ENCODE measurements at places on chromosomes 4 and X.

- no peak for DNase-seq
These were observed 343.5 kb downstream of the RAPGEF2 start for GRCh38 chr4:159446266-159446976.

DNA sequence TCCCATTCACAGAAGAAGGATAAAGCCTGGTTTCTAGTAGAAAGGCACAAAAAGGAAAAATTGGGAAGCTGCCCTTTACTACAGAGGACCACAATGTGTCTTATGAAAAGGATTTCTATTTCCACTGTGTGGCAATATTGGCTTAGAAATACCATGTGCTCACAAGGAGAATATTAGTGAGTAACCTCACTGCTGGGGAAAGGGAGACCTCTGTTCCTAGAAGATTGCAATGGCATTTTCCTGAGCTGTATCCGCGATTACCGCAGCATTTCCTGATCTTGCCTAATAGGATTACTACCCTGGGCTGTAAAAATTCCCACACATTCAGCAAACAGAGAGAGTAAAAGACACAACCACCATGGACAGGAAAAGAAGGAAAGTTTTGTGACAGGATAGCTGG lies 308.8 kb upstream of the TECRL start:
- no peak for DNase-seq

GRCh38 chrX:122134291-122134690 lies 1049.8 kb upstream of the GRIA3 start:
- no peak for DNase-seq

DNA sequence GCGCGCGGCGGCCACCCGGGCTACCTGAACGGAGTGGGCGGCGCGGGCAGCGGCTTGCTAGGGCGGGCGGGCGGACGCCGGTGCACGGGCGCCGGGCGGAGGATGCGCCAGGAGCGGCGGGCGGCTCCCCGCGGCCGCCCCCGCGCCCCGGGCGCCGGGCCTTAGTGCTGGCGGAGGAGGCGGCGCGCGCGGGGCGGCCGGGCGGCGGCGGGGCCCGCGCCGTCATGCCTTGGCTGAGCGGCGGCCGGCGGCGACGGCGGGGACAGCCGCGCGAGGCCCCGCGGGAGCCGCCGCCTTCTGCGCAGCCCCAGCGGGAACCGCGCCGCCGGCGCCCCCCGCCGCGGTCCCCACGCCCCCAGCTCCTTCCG lies 48.2 kb downstream of the CLDN34 start:
- no peak for DNase-seq

DNA sequence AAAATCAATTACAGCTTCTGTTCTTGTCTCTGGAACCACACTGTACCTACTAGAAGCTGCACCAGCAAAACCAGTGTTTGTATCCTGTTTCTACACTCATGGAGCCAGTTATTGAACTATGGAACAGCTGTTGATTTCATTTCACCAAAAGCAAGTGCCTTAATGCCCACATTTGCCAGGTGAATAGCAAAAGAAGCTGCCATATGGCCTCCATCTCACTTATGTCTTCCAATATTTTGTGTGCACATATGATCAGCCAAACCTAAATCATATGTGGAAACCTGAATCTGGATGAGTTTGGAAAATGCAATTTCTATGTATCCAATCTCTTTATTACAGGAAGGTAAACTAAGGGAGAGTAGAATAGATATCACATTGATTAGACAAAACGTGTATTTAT lies 415.8 kb upstream of the GRID2 start:
- no peak for DNase-seq

DNA sequence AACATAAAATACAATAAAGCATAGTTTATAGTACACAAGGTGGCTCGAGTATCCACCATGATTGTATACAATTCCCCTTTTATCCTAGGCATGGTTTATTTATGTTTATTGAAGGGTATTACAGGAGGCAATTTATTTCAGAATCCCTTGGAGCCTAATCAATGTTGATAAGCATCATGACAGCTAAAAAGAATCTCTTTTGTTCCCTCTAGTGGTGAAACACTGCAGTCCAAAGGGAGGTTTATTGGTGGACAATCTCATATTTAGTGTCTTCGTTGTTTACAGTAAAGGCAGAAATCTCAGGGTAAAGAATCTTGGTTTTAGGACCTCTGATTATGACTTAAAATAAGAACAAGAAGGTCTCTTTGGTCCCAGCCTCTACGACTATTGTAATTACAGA lies 1712.5 kb downstream of the C4orf33 start:
- peak; percentile 12 for DNase-seq

DNA sequence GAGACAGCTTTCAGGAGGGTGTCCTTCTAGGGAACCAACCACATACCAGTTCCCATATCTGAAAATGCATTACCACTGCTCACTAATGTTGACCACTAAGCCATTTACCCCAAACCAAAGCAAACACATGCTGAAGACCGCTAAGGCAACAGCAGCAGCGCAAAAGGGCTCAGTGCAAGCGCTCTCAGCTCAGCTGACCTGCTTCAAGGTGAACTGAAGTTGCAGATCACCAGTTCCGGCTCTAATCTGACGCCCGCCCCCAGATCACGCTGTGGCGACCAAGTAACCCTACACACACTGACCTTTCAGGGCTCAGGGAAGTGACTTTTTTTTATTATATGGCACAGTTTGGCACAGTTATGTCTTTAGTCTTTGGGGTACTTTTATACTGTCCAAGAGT lies 5.8 kb downstream of the MECP2 start:
- DNase-seq = no peak

DNA sequence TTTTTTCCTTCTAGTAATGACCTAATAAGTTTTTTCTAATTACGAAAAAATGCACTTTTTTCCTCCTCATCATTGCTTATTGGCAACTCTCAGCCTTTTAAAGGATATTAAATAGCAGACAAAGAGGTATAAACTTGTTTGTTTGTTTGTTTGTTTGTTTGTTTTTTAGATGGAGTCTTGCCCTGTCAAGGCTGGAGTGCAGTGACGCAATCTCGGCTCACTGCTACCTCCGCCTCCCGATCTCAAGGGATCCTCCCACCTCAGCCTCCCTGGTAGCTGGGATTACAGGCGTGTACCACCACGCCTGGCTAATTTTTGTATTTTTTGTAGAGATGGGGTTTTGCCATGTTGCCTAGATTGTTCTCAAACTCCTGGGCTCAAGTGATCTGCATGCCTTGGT lies 6.0 kb downstream of the RBM47 start:
- no peak for DNase-seq

DNA sequence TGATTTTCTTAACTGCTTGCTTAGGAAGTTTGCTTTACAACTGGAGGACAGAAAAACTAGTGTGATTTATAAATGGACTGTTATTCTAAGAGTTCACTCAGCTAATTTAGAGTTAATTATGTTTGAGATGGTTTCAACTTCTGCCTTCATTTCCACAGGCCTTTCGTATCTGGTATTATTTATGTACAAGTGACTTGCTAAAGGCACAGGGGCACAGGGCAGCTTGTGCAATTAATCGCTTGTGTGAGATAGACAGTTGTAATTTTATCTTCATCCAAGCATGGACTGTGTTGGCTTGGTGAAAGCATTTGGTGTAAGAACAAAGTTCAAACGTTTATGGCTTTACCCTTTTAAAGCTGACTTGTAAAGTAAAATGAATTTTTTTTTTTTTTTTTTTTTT lies 38.3 kb downstream of the GPAT3 start:
- DNase-seq = no peak

GRCh38 chr4:122830426-122831095 lies 3.9 kb downstream of the FGF2 start:
- no peak for DNase-seq

- DNase-seq = no peak
These were observed 25.5 kb upstream of the FGF5 start for GRCh38 chr4:80240976-80241375.

DNA sequence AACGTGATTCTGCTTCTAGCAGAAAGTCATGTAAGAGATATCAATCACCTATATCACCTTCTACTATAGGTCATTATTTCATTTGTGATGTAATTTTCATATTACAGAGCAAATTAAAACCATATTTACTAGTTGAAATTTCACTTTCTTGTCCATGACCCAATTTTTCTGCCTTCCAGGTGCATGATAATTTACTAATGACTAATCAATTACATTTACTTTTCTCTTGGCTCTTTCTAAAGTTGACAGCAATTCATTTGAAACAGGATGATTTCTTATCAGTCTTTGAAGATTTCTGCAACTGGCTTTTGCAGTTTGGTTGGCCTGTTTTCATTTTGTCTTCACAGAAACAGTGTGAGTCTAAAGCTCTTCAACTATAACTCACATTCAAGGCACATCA lies 81.4 kb downstream of the ZAR1 start:
- DNase-seq = no peak

GRCh38 chrX:120560405-120560841 lies 339 bp downstream of the CUL4B start:
- DNase-seq = no peak

DNA sequence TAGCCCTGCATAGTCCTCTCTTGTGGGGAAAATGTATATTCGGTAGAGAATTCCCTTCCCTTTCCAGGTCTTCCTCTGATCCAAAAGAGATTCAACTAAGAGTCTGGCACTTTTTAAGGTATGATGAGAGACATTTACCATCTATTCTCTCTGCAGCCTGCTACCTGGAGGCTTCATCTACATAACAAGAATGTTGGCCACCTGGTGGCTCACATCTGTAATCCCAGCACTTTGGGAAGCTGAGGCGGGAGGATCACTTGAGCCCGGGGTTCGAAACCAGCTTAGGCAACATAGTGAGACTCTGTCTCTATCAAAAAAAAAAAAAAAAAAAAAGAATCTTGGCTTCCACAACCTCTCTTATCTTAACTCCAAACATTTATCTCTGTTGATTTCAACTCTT lies 40.4 kb upstream of the NOCT start:
- DNase-seq = no peak

DNA sequence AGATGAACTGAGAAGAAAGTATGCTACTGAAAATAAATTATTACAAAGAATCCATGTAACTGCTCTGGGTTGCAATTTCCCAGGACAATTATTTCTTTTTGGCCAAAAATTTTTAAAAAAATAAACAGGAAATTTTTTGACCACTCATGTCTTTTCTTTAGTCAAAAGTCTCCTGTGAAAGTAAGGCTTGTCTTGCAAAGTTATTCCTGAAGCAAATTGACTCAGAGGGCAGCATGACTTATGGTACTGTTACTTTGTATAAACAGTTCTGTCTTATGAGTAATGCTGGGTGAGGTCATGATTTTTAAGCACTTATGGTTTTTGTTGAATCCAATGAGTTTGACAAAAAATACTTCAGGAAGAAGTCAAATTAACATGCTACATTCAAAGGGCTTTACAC lies 292.8 kb upstream of the ARSJ start:
- DNase-seq = peak; percentile 56

DNA sequence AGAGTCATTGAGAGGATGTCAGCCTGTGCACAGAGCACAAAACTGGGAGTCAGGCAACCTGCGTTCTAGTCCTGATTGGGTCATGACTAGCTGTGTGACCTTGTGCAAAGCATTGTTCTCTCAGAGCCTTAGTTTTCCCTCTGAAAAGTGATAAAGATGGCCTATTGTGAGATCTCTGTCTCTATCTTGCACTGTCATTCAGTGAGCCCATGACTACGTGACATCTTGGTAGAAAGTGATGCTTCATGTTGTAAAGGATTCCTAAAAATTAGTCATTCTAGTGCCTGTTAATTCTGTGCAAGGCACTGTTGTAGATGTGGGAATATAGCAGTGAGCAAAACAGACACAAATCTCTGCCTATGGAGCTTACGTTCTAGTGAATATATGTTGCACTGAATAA lies 2.5 kb downstream of the PGRMC1 start:
- DNase-seq = no peak

GRCh38 chr4:113692809-113693411 lies 68.6 kb downstream of the CAMK2D start:
- no peak for DNase-seq

DNA sequence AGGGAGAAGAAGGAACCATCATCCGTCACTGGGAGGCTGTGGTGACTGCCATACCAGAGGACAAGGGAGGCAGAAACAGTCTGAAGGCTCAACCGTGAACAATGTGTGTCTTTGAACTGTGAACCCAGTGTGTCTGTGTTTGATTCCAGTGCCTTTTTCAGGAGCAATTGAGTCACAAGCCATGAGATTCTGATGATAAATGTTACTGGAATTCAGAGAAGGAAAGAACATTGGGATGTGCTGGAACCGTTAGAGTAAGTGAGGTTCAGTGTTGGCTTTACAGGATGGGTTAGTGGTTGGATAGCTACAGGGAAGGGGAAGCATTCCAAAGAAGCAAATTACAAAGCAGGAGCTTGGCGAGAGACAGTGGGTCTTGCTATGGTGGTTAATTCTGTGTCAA lies 464.4 kb downstream of the TRIML1 start:
- no peak for DNase-seq

DNA sequence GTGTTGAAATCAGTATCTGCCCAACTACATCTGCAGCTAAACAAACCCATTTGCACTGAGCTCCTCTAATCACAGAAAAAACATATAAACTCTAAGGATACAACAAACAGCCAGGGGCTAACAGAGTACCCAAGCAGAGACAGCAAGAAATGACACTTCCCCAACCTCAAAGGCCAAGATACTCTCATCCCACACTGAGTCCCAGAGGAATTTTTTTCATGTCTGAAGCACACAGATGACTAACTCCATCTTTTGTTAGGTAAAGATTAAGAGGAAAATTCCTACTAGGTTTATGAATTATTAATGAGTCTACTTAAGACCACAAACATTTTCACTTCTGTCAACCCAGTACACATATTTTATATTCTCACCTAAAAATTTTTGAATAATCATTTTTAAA lies 31.6 kb downstream of the SEPSECS start:
- no peak for DNase-seq

- no peak for DNase-seq
These were observed 474.7 kb downstream of the TRIML1 start for GRCh38 chr4:188613976-188614375.

DNA sequence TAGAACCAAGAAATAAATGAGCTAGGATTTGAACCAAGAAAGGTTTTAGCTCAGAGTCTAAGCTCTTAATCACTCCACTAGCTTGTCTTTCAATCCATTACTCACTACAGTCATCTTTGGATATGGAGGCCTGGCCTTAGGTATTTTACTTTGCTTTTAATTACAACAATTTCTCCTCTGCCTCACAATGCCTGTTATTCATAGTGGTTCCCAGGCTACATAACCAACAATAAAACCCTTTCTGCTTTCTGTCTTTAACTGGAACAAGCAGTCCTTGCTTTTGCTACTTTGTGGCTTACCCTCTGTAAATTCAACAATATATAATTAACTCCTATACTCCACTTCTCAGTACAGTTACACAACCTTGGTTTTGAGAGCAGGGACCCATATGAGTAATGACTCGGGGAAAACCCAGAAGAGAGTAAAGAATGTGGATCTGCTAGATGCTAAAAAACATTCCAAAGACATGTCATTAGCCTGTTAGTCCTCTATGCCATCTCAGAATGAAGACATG lies 94.7 kb upstream of the NAP1L5 start:
- no peak for DNase-seq

GRCh38 chr4:48906206-48907173 lies at the start of gene OCIAD2:
OCIAD2 (minus strand) TSS chr4:48906774; CDS start chr4:48904549, 2,225 bp downstream.
- DNase-seq = no peak

DNA sequence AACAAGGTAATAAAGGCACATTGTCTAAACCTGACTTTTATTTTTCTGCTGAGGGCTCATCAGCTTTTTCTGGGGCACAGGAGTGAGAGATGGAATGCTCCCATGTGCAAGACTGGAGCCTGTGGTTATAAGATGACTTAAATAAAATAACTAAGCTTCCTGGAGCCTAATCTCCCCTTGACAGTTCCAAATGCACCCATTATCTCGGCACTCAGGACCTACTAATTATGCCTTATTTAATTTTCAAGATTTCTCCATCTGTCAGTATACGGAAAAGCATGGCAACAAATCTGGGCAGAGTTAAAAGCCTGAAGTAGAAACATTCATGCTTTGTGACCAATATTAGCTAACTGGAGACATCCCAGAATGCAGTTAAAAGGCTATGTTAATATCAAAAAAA lies 416.7 kb upstream of the TEX13C start:
- DNase-seq = no peak
